T-helper 22 cell (primary cell): ENCODE measurements at places on chromosomes 16 and 17.

DNA sequence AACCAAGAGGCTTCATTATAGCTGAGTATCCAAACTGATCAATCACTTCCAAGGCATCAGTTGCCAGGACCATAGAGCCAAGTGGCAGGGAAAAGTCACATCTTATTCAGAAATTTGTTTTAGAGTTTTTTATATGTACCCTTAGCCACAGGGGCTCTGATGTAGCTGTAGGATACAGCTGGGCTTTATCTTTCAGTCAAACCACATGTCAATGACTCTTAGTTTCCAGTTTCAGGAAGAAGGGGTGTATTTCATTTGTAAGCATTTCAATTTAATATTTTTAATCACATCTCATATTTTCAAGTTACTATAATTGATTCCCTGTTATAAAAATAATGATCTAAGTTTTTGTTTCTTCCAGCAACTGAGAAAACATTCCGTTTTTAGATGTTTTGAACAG lies 2.9 kb upstream of the FLCN start:
- DNase-seq, result no peak

DNA sequence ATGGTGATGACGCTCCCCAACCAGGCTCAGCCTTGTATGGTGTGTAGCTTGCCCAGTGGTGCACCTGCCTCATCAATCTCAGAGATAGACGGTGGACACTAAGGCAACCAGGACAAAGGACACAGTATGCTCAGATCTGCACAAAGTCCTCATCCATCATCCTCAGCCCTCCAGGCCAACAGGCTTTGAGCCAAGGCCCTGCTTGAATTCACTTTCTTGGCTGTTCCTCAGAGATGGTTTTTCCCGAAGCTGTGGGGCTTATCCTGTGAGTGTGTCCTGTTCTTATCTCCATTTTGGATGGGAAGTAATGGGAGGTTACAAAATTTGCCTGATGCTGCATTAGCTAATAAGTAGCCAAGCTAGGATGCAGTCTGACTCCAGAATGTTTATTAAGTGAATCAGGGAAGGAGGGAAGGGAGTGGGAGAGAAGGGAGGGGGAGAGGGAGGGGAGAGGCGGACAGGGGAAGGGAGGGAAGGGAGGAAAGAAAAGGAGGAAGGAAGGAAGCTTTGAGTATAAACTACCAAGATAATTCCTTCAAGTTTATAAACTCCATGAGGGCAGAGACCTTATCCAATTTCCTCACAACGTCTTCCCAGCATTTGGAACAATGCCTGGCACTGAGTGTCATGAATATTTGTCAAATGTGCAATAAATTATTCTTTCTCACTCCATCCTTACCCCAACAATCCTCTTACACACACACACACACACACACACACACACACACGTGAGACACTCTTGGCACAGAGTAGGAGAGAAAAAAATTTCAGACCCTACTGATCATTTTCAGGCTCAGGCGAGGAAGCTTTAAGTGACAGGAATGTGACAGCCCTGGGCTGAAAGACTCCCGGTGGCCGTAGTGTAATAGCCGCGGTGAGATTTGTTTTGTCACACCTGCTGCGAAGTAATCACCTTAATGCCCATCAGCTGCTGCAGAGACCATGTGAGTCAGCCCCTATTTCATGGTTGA lies 84.3 kb downstream of the BMERB1 start:
- no peak for DNase-seq

GRCh38 chr17:73954951-73955350 lies 248.5 kb upstream of the RPL38 start:
- no peak for DNase-seq

GRCh38 chr17:59165933-59166342 lies 10.4 kb downstream of the PRR11 start:
- no peak for DNase-seq

- no peak for DNase-seq
Observed at GRCh38 chr17:76734080-76734840, 2.9 kb downstream of the SRSF2 start.

- DNase-seq, result no peak
Observed at GRCh38 chr16:66043326-66043725, 323.2 kb upstream of the CDH5 start.

- DNase-seq, result no peak
Observed at GRCh38 chr16:79013930-79014660, 586.4 kb downstream of the MAF start.

DNA sequence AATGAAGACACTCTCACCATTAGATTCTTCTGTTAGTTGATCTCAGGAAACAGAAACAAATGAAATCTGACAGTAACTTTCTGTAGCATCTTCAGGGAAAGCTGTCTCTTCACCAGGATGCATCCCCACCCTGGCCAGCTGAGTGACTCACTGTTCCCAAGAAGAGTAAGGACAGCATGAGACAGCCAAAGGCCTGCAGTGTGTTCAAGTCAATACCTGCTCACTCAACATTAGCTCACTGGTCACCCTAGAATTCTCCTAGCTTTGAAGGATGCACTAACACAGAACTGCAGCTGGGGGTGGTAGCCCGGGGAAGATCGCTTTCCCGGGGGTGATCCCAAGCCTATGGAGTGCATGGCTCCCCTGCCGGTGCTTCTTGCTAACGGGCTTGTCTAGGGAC lies 28.2 kb upstream of the CLEC18B start:
- DNase-seq, result no peak

DNA sequence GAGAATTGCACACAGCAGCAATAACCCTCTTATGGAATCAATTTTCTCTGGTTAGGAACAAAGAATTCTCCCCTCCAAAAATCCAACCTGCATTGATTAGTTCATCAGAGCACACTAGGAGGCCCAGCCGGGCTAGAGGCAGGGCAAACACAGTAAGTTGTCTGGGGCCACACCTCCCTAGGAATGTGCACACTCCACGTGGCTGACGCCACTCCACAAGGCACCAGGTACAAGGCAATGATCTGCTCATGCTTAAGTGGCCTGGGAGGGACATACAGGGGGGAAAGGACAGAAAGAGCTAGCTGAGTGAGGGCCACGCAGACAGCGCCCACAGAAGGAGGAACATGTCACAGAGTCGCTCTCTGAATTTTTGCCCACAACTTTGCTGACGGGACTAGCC lies 107.6 kb downstream of the SLC39A11 start:
- no peak for DNase-seq

DNA sequence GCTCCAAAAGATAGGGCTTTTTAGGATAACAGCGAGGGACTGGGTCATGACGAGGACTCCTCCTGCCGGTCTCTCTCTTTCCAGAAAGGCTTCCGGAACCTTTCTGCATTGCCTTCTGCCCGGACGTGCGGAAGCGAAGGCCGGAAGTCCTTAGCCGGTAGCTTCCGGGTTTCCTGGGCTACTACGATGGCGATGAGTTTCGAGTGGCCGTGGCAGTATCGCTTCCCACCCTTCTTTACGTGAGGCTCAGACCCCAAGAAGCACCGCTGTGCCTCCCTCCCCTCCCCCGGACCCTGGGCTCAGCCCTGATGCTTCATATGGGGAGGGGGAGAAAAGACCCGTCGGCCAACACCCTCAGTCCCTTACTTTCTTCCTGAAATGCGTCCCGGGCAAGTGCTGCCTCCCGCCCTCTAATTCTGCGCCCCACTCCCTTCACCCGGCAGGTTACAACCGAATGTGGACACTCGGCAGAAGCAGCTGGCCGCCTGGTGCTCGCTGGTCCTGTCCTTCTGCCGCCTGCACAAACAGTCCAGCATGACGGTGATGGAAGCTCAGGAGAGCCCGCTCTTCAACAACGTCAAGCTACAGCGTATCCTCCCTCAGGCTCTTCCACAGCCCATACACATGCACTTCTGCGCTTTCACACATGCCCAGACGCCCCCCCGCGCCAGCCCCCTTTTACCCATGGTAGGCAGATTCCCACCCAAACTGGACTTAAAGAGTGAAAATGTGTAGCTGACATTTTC lies at the start of gene VPS25:
TSS of gene VPS25 (plus strand) at position 160 of the 746 bp plus-strand sequence. CDS start at position 187, 27 bp downstream.
- peak; percentile 53 for DNase-seq

DNA sequence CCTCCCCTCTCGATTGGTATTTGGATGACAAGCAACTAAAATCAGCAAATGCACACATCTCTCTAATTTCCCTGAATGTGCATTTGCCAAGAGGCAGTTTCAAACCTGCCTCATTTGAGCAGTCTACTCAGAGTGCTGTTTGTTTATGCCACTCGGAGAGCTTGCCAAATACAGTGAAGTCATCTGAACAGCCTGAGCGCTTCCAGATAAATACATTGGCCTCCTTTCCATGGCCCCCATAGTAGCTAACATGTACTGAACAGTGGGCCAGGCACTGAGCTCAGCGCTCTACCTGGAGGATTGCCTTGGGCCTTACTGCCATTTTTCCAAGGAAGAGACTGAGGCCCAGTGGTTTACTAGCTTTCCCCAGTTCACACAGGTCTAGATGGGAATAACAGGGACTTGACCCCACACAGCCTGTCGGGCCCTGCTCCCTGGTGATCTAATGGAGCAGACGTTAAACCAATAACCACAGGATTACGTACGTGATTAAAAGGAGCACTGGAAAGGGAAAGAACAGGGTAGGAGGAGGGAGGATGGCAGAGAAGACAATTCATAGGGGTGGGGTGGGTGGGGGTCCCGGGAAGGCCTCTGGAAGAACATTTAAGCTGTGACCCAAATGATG lies 18.7 kb upstream of the ANKRD40CL start:
- no peak for DNase-seq

- DNase-seq, result no peak
Observed at GRCh38 chr17:66165537-66166123, 26.3 kb downstream of the CEP112 start.

GRCh38 chr17:18980682-18981334 lies 23.8 kb downstream of the FAM83G start:
- no peak for DNase-seq

GRCh38 chr16:3358871-3359270 lies 3.2 kb downstream of the OR2C1 start:
- no peak for DNase-seq

- no peak for DNase-seq
Observed at GRCh38 chr16:86022381-86022960, 123.5 kb downstream of the IRF8 start.

DNA sequence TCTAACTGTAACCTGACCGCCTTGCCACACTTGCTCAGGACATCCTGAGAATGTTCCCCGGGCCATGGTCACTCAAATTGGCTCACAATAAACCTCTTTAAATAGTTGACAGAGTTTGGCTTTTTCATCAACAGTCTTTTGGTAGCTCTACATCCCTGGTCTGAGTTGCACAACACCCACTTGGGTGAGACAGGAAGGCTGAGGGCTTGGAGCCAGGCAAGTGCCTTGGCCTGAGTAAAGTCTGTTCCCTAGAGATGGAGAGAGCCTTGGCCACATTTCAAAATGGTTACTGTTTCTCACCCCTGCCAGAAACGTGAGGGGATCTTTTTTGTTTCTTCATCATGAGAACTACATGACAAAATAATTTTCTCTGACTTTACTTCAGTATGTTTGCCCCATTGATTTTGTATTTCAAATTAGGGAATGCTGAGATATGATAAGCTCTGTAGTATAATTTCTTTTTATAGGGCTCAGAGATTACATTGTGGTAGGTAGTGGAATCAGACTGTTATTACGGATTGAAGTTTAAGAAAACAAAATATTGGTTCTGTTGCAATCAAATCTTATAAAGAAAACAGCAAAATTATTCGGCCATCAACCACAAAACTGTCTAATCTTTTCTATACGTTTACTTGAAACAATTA lies 53.9 kb upstream of the NETO2 start:
- DNase-seq, result no peak

DNA sequence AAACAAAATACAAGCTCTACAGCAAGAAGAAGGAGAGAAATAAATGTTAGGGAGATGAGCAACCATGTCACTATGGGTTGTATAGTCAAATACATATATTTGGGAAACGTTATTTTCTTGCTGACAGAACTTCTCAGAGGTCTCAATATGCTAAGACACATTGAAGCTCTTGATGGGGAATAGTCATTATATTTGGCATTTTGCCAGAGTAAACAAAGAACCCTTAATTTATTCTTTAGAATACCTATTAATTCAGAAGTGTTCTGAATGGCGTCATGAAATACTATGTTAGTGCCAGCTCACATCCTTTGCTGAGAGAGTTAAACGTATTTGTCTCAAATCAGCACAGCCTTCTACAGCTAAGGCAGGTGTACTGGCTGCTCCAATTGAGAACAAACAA lies 458.9 kb downstream of the CDH13 start:
- DNase-seq, result no peak

DNA sequence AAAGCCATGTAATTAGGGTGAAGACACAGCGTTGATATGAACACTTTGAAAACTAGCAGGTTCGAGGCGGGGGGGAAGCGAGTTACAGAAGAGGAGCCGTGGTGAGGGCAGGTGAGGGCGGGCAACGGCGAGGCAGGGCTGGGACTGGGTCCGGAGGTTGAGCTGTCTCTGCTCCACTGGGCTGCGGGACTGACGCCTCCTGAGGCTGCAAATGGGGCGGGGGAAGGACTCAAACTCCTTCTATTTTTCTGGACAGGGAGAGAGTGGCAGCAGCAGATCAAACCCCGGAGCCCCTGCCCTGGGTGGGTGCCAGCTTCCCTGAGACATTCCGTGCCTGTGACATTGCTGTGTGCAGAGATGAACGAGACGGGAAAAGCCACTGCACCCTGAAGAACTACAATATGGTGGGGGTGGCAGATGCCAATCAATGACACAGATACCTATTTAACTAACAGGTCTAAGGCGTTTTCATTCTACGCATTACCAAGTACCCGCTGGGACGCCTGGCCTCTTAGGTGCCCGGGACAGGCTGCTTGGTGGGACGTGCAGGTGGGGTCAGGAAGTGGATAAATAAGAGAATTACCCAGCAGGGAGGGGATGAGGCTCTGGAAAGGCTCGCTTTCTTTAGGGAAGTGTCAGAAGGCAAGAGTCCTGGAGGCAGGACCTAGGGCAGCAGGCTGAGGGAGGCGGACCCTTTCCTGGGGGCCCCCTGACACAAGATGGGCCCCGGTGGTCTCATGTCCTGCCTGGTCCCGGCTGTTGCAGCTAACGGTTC lies 30.4 kb downstream of the RPH3AL start:
- DNase-seq, result no peak

GRCh38 chr17:31392002-31392855 lies 754 bp downstream of the RAB11FIP4 start:
- no peak for DNase-seq

- DNase-seq, result no peak
Observed at GRCh38 chr16:89442990-89443726, 47.2 kb downstream of the ANKRD11 start.

- no peak for DNase-seq
Observed at GRCh38 chr16:69709456-69710084, 16.8 kb downstream of the NQO1 start.

- no peak for DNase-seq
Observed at GRCh38 chr16:83952940-83953795, at the start of gene OSGIN1. OSGIN1 (plus strand) TSS chr16:83953240; CDS start chr16:83957672, 4,432 bp downstream.

DNA sequence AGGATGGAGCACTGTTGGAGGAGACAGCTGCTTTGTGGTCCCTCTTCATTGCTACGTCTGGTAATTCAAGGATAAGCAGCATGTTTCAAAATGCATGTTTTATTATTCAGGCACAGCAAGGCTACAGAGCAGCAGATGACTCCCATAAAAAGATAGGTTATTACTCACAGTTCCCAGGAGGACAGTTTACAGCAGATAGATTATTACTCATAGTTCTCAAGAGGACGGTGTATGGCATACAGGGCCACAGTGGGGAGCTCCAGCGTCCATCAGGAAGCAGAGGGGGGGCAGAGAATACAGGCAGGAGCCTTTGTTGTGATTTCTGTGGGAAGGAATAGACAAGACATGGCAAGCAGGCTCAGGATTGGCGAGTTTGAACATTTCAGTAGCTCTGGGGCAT lies 72.9 kb downstream of the DNAH9 start:
- DNase-seq, result no peak

- DNase-seq, result no peak
Observed at GRCh38 chr16:12677502-12677901, 126.2 kb downstream of the CPPED1 start.

- DNase-seq, result no peak
Observed at GRCh38 chr17:1078831-1079561, 82.1 kb downstream of the TIMM22 start.
